Stimulated activated CD4-positive, alpha-beta T cell treated with anti-CD3 and anti-CD28 coated beads, TNF-alpha, amount 100 ng/mL, for 4 hours (primary cell): ENCODE measurements at places on chromosomes 12 and 14.

DNA sequence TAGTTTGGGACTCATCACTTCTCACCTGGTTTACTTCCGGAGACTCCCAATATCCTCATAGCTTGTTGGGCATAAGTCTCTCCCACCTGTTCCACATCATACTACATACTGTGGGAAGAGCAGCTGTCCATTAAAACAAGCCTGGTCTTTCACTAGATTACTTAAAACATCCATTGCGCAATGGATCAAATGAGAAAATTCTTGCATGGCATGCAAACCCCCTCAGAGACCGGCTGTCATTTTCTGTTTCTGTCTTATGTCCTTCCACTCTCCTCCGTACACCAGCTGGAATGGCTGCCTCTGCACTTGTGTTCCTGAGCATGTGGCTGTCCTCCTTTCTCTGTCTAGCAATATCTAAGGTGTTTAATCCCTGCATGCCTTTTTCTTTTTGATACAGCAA is 265.6 kb downstream of the TMEM117 start:
- no peak for DNase-seq

DNA sequence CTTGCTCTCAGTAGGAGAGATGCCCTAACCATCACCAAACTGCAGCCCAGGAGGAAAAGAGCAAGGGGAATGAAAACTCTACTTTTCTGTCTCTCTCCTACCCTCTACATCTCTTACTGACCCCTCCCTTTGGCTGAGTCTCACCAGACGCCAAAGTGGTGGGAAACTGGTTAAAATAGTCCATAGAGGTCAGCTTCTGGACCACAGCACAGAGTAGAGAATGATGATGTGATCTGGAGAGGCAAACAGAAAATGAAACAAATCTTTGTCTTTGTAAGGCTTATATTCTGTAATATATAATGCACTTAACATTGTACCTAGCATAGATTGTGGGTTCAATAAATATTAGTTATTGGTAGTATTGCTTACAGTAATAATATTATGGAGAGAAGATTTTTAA is 81.0 kb upstream of the GARIN2 start:
- DNase-seq: no peak

DNA sequence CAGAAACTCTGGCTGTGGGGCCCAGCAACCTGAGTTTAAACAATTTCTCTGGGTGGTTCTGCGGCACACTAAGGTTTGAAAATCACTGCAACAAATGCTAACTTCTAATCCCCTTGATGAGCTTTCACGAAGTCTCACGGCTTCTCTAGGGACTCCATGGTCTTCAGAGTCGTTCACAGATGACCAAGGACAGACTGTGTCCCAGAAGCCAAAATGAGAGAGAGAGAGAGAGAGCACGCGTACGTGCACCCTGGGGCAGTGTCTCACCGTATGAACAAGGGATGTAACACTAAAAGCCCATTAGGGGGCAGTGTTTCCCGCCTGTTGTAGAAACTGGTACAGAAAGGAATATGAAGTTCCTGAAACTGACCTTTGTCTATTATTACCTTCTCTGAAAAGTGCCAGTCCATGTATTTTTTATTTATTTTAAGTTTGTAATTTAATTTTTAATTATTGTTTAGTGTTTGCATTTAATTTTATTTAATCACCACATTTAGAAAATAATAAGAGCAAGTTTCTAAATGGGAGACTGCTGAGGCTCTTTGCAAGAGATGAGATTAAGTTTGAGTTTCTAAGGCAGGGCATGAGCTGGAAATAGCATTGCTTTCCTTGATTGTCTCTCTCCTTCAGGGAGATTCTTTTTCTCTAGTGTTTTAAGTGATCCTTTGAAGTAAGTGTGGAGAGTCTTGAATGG is 3.4 kb downstream of the APOLD1 start:
- peak; percentile 46 for DNase-seq

DNA sequence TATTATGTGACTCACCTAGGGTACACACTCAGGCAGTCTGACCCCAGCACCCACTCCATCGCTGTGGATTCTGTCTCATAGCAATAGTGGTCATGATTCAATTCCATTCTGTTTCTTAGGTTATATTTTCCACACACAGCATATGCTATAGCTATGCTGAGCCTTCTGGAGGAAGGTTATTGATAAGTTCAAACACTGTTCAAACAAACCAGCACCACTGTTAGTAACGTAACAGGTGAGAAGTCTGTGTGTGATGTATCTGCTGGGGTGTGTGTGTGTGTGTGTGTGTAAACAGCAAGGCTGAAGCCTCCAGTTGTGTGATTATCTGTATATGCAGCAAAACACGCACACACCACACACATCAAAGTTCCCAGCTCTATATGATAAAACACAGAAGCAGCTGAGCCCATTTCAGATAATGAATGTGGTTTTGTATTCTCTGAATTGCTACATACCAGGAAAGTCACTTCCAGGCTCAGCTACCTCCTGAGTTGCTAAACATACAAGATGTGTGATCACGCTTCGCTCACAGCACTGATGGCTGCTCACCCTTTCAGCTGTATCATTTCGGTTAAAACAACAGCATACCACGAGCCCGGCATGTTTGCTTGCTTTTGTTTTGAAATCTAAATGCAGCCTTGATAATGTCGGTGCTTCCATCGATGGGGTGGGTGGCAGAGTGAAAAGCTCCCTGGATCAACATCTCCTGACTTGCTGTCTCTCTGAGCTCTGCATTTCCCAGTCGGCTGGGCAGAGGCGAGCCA is 6.8 kb upstream of the SYNE3 start:
- DNase-seq: no peak

- DNase-seq: no peak
Observed at GRCh38 chr14:77051116-77051515, 22.6 kb upstream of the IRF2BPL start.
